CD4-positive, alpha-beta T cell treated with Interleukin-17A for 4 hours (primary cell): ENCODE measurements at places on chromosomes 13 and 19.
A peak's percentile ranks its signal among the peaks of the same experiment; 100 is the strongest.

DNA sequence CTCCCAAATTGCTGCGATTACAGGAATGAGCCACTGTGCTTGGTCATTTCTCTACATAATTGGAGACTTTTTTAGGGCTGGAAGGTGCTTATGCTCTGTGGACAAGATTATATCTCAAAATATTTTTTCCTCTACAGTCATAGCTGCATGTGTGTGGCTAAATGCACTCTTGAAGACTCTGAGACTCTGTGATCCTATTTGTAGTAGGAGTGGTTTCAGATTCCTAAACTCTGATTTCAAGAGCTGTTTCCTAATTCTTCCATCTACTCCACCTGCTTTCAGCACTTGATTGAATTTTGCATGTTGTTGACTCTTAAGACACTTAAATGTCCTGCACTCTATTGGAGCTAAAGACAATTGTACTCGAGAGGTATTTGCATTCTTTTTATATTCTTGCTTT is 78.0 kb downstream of the KLF5 start:
- no peak for DNase-seq

DNA sequence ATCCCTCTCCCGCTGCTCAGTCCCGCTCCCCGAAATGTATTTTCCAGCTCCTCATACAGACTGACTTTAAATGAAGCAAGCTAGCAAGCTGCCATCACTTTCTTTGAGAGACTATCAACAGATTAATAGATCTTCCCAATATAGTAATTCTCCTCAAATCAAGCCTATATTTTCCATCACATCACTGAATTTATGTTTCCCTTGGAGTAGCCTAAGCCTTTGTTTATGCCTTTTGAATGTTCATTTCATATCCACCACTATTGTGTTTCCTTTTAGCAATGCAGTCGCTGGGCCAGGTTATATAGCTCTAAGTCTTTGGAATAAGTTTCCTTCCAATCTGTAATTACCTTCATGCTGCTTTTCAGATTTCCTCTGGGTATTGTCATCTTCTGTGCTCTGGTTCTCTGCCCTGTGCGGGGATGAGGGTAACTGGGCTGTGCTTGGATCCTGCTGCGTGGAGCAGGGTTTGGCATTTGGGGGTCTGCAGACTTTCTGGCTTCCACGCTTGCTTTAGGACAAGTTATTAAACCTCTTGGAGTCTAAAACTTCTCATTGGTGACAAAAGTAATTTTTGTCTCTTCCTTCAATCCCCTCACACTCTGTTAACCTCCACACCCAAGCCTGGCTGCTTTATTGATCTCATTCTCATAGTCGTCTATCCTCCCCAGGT is 256.9 kb downstream of the DLEU7 start:
- DNase-seq: no peak

DNA sequence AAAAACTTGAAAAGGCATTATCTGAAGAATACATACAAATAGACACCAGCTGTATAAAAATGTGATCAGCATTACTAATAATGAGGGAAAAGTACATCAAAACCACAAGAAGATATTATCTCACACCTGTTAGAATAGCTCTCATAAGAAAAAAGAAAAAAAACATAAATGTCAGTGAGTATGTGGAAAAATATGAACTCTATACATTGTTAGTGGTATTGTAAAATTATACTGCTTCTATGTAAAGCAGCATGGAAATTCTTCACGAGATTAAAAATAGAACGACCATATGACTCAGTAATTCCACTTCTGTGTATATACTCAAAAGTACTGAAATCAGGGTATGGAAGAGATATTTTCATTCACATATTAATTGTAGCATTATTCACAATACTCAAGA is 1146.4 kb downstream of the SLITRK5 start:
- DNase-seq: no peak

- no peak for DNase-seq
Observed at GRCh38 chr19:47389150-47389556, 30.2 kb downstream of the MEIS3 start.

DNA sequence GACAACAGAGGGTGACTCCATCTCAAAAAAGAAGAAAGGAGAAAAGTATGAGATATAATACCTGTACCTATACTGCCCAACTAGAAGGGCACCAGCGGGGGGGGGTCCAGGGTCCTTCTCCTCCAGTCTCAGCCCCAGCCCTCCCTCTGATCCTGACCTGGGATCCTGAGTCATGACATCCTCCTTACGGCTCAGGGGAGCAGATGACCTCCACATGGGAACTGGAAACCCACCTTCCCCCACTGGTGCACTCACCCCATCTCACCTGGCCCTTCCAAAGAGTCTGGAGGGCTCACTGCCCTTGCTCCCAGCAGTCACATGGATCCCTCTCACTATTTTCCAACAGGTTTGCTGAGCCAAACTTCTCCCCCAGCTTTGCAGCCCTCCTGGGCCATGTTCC is 24.2 kb downstream of the TUBA3C start:
- DNase-seq: no peak

DNA sequence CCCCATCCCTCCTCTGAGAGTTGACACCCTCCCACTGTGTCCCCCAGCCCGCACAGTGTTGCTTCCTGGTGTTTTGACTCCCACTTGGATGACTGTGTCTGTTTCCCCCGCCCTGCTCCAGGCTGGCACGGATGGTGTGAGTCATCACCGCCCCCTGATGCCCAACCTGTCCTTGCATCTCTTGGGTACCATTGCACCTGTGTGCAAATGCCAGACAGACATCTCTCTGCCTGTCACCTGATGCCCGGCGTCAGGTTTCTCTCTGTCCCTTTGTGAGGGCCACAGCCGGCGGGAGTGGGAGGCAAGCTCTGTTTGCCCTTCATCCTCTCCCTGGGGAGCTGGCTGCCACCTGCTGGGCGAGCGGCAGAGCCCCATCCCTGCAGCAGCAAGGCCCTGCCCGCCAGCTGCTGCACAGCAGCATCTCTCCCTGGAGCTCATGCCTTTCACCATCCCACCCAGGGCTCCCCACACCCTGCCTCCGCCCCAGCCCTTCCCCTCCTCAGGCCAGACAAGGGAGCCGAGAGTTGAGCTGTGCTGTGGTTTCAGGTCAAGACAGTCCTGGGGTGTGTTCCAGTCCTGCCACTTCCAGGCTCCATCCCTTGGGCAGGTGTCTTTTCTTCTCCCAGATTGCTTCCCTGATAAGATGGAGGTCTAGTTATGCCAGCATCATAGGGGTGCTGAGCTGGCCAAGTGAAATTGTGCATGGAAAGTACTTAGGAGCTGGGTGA is 29.7 kb downstream of the NKPD1 start:
- DNase-seq: no peak

- DNase-seq: no peak
Observed at GRCh38 chr19:58349590-58349989, 3.7 kb downstream of the A1BG start.

GRCh38 chr19:11931051-11931450 is 6.1 kb downstream of the ZNF700 start:
- no peak for DNase-seq

DNA sequence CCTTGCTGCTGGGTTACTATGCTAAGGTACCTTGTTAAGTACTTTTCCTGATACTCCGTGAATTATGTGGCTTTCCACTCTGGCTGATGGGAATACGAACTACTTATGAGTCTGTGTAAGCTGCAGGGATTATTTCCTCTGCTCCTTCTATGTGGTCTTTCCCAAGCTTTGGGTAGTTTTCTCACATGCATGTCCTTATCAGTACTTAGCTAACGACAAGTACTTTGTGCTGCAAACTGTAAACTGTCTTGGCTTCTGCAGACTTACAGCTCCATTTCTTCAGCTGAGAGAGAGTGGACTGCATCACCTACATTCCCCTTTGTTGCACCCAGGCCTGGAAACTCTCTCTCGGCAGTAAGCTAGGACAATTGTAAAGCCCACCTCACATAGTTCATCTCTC is 76.6 kb downstream of the FGF9 start:
- no peak for DNase-seq

DNA sequence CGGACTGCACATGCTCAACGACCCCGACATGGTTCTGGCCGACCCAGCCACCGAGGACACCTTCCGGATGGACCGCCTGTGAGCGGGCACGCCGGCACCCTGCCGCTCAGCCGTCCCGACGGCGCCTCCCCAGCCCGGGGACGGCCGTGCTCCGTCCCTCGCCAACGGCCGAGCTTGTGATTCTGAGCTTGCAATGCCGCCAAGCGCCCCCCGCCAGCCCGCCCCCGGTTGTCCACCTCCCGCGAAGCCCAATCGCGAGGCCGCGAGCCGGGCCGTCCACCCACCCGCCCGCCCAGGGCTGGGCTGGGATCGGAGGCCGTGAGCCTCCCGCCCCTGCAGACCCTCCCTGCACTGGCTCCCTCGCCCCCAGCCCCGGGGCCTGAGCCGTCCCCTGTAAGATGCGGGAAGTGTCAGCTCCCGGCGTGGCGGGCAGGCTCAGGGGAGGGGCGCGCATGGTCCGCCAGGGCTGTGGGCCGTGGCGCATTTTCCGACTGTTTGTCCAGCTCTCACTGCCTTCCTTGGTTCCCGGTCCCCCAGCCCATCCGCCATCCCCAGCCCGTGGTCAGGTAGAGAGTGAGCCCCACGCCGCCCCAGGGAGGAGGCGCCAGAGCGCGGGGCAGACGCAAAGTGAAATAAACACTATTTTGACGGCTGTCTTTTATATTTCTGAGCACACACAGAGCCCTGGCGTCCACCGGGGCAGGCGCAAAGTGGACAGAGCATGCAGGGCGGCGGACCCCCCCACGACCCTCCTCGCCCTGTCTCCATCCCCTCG is 13.6 kb downstream of the COMP start:
- DNase-seq: no peak

DNA sequence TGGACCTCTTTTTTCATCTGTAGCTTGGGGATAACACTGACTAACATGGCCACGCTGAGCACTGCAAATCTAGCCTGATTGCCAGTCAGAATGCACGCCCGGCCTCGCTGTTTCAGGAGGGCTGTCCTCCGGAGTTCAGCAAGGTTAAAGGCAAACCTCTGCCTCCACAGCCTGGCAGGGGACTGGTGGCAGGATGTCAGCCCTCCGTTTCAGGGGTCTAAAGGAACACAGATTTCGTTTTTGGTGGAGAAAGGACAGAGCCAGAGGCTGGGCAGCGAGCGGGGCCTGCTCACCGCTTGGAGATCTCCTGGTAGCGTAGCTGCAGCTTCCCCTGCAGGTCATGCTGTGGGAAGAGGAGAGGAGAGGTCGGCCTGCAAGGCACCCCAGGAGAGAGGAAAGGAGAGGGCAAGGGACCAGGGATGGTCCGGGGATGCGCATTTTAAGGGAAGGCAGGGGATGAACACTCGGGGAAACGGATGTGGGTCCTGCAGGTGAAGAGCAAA is 560 bp downstream of the NDUFA7 start:
- DNase-seq: no peak

- DNase-seq: peak; percentile 69
Observed at GRCh38 chr13:99496184-99497142, 4.8 kb upstream of the TM9SF2 start.

DNA sequence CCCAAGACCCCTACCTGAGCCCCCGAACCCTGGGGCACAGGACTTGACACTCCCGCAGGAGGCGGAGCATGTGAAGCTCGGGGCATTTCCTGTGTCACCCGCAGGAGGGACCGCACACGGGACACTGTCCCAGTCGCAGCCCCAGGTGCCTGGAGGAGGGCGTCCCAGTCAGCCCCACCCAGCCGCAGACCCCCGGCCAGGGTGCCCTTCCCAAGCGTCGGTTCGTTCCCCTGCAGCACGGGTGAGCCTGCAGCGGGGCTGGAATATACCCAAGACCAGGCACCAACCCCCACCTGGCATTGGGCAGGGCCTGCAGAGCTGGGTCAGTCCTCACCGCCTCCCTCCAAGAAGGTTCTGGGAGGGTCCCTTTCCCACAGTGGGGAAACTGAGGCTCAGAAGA is 21.6 kb downstream of the TCF3 start:
- DNase-seq: no peak

DNA sequence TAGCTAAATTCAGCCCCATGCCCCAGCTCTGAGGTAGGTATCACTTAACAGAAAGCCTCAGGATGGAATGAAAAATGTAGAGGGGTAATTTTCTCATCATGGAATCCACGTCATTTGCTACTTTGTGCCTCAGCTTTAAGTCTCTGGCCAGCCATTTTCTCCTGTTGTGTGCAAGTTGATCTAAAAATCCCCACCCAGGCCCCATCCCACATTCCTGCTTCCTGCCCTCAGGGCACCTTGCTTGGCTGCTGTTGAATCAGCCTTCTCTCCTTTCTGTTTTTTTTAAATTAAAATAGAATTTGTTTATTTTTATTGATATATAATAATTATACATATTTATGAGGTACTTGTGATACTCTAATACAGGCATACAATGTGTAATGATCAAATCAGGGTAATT is 179.9 kb upstream of the TSHZ3 start:
- DNase-seq: no peak

DNA sequence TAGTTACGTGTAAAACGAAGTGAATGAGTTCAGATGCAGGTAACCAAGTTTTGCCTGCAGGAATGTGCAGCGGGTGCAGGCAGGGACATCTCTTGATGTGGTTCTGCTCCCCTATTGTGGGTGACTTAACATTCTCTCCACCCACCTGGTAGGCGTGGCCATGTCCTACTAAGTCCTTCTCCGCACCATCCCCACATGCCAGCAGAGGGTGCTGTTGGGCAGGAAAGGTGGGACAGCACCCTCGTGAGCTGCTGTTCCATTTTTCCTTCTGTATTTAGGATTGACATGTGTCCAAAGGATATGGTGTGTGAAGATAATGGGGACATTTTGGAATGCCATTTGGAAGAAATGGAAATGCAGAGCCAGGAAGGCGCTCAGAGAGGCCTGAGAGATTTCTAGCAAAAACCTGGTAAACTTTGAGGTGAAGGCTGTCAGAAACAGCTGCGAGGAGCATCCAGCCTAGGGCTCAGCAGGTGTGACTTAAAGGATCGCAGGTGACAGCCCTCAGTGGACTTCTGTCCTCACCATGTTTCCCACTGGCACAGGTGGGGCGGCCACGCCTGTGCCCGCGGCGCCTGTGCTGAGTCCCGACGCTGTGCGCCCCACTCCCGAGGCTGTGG is 26.2 kb upstream of the MCF2L start:
- peak; percentile 99 for DNase-seq

- DNase-seq: no peak
Observed at GRCh38 chr13:65410791-65411190, 1819.3 kb downstream of the PCDH9 start.

DNA sequence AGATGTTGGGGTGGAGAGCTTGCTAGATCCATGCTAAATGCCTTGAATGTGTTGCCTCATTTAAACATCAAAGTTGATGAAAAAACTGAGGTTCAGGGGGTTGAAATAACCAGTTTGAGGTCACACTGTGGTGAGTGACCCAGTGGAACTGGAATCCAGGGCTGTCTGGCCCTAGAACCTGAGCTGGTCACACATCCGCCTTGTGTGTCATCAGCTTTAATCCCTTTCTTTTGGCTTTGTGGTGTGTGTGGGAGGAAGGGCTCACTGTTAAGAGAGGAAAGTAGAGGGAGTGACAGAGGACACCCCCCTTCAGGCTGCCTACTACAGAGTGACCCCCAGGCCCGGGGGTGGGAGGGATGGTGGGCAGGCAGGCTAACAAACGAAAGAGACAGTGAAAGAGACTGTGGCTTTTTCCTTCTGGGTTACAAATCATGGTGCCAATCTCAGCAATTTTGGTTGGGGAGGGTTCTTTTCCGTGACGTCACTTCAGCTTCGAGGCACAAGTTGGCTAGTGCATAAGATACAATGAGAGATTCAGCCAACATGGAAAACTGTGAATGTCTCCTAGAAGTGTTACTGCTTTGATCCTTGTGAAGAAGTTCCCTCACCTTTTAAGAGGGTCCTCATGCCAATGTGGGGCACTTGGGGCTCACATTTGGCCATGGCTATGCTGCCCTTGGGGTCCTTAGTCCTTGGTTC is 164.9 kb downstream of the DLEU7 start:
- no peak for DNase-seq

- DNase-seq: no peak
Observed at GRCh38 chr13:22049384-22049783, 378.5 kb downstream of the FGF9 start.

- no peak for DNase-seq
Observed at GRCh38 chr13:44698066-44698465, 121.9 kb upstream of the TSC22D1 start.
